ENCODE measurements at places on chromosomes 11 and 22.

DNA sequence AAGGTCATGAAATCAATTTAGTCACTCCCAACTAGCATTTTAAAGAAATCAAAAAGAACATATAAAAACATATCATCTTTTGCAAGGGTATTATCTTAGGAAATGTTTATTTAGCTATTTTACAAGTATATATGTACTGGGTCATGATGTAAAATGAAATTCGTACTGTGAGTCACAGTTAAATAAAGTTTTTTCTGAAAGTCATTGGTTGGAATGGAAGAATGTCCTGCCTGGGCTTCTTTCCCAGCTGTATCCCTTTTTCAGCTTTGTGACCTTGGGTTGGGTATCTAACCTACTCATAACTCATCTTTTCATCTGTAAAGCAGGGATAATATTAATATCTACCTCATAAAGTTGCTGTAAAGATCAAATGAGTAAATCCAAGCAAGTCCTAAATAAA, 15.7 kb downstream of the FDX1 start:
- no peak for DNase-seq

DNA sequence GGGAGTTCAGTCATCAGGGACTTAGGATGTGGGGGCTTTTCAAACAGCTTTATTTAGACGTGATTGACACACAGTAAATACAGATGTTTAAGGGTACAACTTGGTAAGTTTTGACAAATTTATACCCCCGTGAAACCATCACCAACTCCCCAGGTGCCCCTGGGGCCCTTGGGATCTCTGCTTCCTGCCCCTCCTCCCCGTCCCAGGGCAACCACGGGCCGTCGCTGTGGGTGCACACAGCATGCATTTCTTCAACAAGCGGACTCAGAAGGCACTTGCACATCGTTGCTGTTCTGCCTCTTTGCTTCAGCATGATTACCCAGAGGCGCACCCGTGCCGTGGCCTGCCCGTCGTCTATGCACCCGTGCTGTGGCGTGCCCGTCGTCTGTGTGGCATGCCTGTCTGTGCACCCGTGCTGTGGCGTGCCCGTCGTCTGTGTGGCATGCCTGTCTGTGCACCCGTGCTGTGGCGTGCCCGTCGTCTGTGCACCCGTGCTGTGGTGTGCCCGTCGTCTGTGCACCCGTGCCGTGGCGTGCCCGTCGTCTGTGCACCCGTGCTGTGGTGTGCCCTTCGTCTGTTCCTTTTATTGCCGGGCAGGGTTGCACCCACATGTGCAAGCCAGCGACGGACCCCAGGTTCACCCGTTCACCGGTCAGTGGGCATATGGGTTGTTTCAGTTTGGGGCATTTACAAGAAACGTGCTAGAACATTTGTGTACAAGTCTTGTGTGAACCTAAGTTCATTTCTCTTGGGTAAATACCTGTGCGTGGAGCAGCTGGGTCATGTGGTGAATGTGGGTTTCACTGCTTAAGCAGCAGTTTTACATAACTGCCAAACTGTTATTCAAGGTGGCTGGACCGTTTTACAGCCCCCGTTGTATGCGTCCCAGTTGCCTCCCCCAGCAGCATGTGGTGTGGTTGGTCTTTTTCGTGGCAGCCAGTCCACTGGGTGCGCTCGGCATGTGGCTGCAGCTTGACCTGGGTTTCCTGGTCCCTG, 8.3 kb downstream of the CD81 start:
- peak; percentile 78 for DNase-seq

- DNase-seq: no peak
Measured at GRCh38 chr11:105204636-105205035, 65.1 kb upstream of the CARD18 start.

GRCh38 chr11:61123775-61124571, 21.7 kb downstream of the CD5 start:
- no peak for DNase-seq

DNA sequence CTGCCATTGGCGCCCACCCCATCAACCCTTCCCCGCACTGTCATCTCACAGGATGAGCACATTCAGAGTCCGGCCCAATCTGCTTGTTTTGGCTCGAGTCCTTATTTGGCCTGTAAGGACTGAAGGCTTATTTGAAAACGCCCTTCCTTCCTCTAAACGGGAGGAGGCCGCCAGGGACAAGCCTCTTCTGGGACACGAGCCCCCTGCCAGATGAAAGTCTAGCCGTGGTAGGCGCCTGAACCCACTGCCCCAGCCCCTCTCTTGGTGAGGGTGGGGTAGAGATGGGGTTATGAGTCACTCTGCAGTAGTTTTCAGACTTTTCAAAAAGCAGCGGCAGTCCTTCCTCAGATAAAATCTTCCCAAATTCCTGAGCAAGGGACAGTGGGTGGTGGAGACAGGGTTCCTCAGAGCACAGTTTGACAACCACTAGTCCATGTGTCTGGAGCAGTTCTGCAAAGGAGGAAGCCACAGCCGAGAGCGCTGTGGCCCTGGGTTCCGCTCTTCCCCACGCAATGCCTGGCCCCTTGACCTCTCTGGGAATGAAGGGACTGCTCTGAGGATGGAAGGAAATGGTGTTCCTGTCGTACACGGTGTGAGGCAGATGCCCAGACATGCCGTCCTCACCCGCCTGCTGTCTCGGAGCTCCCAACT, 57.0 kb downstream of the MYH9 start:
- no peak for DNase-seq

DNA sequence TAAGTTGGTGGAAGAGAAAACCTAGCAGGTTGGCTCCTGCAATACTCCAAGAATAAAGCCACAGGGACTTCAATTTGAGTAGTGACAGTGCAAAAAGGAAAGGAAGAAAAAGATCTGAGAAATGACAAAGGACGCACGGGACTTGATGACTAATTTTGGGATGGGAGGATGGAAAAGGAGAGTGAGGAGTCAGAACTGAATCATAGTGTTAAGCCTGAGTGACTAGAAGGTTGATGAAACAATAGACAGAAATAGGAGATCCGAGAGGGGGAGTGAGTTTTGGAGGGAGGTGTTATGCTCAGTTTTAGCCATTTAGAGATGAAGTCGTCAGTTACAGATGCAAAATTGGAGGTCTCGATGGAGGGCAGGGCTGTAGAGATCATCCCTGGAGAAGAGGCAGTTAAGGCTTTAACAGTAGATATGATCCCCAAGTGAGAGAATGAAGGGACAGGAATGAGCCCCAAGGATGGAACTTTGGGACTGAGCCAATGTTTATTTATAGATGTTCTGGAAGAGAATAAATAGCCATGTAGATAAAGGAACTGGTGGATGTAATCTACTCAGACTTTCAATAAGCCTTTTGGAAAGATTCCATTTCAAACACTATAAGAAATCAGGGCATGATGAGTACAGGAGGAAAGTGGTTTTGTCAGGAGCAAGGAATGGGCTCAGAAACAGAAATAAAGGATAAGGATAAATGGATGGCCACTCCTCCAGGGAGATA, 108.9 kb upstream of the NCAM1 start:
- no peak for DNase-seq

- no peak for DNase-seq
Measured at GRCh38 chr11:134857035-134857434, 445.0 kb upstream of the B3GAT1 start.

- DNase-seq: peak; percentile 58
Measured at GRCh38 chr22:38724926-38725571, 19.3 kb downstream of the GTPBP1 start.

DNA sequence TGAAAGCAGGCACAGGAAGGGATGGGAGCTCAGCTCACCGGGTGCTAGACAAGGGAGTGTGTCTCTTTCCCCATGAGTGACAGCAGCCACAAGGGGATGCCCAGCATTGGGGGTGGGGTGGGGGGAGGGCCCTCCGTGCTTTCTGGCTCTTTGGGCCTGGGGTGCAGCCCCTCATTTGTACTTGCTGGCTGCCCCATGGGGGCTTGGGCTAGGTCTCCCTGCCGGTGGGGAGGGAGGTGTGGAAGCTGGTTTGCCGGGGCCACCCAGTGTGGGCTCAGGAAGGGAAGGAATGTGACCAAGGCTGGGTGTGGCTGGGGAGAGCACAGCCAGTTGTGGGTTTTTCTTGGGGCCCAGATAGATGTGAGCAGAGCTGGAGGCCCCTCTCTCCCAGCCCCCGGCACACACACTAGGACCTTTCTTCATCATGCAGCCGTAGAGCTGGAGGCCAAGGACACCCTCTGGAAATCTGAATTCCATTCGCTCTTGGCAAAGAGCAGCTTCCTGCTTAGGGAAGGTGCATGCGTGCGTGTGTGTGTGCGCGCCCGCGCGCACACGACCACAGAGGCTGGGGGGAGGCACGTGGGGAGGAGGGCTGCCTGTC, 25.8 kb downstream of the KCNQ1OT1 start:
- DNase-seq: no peak

DNA sequence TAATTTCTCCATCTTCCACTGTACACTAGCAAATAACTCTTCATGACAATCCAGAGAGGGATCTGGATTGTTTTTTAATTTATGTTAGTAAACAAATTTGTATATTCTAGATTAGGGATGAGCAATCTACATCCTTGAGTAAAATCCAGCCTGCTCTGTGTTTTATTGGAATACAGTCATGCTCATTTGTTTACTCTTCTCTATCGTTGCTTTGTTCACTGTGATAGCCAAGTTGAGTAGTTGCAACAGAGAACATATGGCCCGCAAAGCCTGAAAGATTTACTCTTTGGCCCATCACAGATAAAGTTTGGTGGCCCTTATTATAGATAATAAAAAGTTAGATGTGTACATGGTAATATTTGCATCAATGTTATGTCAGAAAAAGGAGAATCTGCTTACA, 6.2 kb upstream of the BLID start:
- DNase-seq: no peak

- peak; percentile 66 for DNase-seq
Measured at GRCh38 chr22:40637183-40638150, 948 bp upstream of the MRTFA start.

DNA sequence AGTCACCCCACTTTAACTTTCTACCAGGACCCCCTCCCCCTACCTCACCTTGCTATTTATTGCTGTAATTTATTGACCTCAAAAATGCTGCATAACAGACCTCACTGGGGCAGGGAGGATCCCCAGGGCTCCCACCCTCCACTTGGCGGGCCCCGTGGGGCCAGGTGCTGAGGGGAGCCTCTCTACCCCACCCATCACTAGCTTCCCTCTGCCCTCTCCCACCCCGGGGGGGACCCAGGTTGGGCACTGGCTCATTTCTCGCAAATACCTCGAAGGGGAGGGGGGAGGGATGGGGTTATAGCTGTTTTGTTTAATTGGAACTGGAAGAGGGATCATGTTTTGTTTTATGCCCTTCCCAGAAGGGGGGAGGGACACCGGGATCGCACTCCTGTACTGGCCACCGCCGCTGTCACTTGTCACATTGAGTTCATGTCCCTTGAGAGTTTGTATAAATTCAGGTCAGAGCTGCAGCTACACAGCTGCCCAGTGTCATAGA, 16.3 kb upstream of the TMEM191C start:
- DNase-seq: no peak

GRCh38 chr11:16790486-16791190, 52.2 kb downstream of the C11orf58 start:
- no peak for DNase-seq

DNA sequence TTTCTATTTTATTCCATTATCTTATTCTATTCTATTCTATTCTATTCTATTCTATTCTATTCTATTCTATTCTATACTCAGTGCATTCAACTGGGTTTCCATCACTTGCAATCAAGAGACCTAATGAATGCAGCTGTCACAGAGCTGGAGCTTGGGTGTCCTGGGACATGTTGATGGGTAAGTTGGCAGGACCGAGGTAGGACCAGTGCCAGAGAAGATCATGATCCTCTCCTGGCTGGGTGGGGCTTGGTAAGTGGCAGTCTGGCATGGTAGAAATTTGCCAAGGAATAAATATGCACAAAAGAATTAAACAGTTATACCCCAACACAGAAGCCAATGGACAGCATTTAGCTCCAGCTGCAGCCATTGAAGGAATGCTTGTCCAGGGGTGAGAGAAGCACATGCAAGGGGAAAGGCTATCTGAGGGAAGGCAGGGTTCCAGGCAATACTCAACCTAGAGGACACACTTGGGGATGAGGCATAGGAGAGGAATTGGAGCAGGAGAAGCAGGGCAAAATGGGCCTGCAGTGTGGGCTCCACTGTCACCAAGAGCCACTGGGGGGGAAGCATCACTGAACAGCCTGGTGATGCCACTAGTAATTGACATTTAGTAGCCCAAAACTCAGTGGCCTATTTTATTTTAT, 97.0 kb upstream of the CD82 start:
- DNase-seq: no peak

GRCh38 chr22:38835888-38836301, 7.9 kb downstream of the NPTXR start:
- no peak for DNase-seq

- no peak for DNase-seq
Measured at GRCh38 chr22:37569009-37569920, 9.0 kb downstream of the CDC42EP1 start.

DNA sequence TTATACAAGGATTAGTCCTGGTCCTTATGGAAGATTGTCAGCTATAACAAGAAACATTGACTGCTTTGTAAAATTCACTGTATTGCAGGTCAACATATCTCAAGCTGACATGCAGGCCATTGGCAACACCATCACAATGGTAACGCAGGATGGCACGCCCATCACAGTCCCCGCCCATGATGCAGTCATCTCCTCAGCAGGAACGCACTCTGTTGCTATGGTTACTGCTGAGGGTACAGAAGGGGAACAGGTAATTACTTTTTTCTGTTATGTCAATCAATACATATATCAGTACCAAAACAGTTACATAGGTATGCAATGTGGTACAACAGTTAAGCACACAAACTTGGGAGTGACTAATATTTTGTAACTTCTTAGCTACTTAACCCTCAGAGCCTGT, 55.3 kb downstream of the ZNF143 start:
- DNase-seq: no peak

DNA sequence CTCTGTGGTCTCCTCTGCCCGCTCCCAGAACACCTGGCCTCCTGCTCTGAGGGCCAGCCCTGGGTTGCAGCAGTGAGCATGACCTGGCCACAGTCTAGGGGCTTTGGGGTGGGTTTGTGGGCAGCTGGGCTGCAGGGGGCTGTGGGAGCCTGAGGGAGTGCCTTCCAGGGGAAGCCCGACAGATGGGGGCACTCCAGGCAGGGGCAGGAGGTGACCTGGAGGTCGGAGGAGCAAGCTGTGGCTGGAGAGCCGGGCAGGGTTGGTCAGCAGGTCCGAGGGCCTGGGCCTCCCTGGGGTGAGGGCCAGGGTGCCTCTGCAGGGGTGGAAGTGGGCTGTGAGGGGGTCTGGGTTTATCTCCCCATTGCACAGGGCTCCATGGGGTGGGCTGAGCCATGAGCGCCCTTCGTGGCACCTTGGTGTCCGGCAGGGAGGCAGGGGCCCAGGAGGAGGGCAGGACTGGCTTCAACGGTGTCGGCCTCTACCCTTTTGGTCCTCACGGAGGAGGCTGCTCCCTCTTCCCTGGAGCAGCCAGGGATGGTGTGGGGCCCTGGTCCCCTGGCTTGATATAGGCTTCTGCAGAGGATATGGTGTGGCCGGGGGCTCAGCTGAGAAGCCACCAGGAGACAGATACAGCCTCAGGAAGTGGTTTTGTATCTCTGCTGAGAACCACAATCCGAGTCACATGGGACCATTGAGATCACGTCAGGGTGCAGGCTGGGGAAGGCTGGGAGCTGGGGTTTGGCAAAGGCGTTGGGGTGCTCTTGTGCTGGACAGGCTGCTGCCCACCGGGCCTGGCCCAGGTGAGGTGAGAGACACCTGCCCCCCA, 22.3 kb downstream of the KCNQ1 start:
- peak; percentile 54 for DNase-seq

GRCh38 chr11:15929371-15929901, 426.9 kb downstream of the SOX6 start:
- no peak for DNase-seq
